M059J (cell line): ENCODE measurements at places on chromosomes 11 and 22. TPM values are rescaled to one million over a fixed set of nuclear protein-coding genes. Genes with fewer than 3 reads are reported as not detected.

Gene ZNF280B
- 3.1 and 3.7 TPM in 2 replicates for total RNA-seq

DNA sequence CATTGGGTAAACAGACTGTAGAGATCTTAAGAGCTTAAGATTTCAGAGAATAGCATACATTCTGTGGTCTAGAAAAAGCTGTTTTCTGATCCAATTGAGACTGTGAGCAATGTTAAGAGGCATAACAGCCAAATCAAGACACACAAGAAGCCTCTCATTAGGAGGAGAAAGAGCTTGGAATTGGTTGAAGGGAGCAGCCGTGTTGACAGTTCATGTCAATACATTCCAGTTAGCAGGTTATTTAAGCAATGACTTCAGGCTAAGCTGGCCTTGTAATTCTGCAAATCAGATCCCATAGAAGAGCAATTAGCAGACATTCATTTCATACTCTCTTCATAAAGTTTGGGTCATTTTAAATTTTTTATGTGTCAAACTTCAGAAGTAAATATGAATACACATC, 50.9 kb downstream of the ETS1 start:
- no peak for DNase-seq

Gene LRRC56
- total RNA-seq: 0.25 and 0.34 TPM in 2 replicates

Gene KRTAP5-7
- total RNA-seq: not detected in 2 replicates

DNA sequence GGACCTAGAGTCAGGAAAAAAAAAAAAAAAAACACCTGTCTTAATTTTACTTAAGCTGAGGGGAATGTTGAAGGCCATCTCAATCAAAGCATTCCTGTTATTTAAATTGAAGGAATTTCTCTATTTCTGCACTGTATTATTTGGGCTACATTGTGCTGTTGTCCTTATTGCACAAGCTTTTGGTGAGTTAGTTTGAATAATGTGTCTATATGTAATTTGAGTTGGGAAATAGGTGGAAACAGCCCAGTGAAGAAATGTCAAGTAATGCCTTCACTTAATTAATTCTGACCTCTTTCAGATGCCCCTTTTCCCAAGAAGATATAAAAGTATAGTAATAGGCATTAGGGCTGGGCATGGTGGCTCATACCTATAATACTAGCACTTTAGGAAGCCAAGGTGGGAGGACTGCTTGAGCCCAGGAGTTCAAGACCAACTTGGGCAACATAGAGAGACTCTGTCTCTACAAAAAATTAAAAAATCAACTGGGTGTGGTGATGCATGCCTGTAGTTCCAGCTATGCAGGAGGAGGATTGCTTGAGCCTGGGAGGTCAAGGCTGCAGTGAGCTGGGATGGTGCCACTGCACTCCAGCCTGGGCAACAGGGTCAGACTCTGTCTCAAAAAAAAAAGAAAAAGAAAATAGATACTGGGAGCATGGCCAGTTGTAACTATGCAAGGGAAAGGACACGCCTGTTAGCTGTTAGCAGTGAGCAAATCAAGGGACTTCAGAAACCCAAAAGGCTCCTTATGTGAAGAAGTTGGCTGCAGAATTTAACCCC, 34.9 kb downstream of the OR10A6 start:
- DNase-seq: no peak
